Cardiac muscle cell (in vitro differentiated cells and primary cell): ENCODE measurements at places on chromosomes 5 and 9.
A peak's percentile ranks its signal among the peaks of the same experiment; 100 is the strongest.

- no peak for DNase-seq
These were observed 51.8 kb upstream of the RAPGEF1 start for GRCh38 chr9:131791542-131792254.

- peak; percentile 12 for DNase-seq
These were observed at the start of gene PCDHB10 for GRCh38 chr5:141192110-141192725. PCDHB10 (plus strand) TSS chr5:141192353; CDS start chr5:141192553, 200 bp downstream.

GRCh38 chr9:133401588-133401987 lies 16.2 kb downstream of the REXO4 start:
- DNase-seq: no peak

DNA sequence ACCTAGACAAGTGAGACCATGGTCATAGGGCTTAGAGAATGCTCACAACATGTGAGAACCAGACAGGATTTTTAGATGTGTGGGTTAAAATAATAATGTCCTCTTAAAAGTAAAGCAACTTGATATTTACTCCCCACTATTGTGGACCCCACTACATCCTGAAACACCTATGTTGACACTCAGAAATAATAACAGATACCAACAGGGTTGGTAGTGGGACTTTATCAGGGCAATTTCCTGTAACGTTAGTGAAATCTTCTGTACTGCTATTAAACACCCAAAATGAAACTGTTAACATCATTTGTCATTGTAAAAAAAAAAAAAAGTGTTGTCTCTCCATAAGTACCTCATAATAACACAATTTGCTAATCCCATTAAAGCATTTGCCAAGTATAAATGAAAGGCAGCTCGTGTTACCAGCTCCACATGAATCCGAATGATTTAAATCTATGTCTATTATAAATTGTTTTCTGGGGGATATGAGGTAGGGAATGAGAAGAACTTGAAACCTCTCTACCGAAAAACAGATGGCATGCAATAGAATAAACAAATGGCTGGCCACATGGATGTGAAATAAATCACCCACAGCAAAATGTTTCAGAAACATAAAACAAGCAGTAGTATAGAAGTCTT lies 285.9 kb downstream of the ARHGEF28 start:
- no peak for DNase-seq

- DNase-seq: no peak
These were observed 44.8 kb upstream of the EQTN start for GRCh38 chr9:27341545-27342294.
